ENCODE measurements at places on chromosomes 5 and 9. TPM values are rescaled to one million over a fixed set of nuclear protein-coding genes. Genes with fewer than 3 reads are reported as not detected.

PCDHB7 gene
- 2.4 TPM for total RNA-seq

- no peak for DNase-seq
Observed at GRCh38 chr9:69155341-69156030, 18.6 kb upstream of the TJP2 start.

DNA sequence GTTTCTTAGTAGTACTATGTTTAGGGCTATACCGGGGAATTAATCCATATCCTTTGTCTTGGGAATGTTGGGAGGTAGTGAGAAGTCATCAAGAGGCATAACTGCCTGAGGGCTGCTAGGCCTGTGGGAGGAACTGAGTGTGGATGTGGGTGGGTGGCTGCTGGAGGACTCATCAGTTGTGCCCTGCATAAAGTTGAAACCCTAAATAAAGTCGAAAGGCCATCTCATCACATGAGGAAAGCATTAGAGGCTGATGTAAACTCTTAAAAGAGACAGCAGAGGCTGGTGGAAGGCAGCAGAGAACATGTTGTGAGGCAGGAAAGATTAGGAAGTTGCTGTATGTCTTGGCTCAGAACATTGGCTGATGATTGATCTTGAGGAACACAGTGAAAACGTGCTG is 143.8 kb downstream of the MAST4 start:
- no peak for DNase-seq

GRCh38 chr9:20236676-20237075 is 385.6 kb downstream of the MLLT3 start:
- DNase-seq: peak; percentile 44

DNA sequence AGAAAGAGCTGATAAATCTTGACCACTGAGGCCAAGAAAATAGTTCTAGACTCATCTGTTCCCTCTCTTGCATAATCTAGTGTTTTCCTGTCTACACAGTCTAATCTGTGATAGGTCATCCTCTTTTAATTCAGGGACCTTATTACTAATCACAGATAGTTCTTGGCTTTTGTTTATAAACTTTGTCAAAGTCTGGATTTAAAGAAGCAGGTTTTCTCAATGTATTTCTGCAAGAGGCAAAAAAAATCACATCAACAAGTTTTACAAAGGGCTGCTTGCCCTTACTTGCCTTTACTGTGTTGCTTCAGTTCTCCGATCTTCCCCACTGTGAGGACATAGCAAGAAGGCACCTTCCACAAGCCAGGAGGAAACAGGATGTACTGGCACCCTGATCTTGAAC is 43.9 kb upstream of the MTAP start:
- no peak for DNase-seq

PDZD2 gene
- total RNA-seq: 7.8 TPM

GRCh38 chr9:69622676-69623075 is 49.5 kb downstream of the APBA1 start:
- no peak for DNase-seq

DNA sequence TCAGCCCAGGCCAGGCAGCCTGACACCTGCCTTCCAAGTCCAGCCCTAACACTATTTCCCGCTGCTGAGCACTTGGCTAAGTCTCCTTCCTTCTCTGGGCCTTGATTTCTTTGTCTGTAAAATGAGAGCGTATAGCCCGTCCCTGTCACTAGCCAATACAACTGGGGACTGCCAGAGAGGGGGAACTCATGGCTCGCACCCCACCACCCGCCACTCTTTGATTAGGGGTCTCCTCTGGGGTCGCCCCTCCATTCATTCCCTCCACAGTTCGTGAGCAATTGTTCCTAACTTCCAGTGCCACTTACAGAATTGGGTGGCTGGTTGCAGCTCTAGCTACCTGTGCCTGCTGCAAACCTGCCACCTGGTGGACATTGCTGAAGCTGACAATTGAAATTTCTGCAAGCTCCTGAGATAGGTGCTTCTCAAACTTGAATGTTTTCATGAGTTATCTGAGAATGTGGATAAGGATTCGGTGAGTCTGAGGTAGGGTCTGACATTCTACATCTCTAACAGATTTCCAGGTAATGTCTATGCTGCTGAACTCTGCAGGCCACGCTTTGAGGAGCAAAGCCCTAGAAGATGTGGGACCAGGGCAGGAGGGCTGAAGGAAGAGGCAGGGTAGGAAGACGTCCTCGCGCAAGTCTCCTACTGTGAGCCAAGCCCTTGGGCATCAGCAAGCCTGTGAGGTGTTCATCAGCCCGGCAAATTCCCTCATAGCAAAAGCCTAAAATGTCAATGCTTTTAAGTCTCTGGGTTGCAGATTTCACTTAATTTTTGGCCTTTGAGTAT is 13.3 kb upstream of the RECK start:
- DNase-seq: peak; percentile 74

TAS2R1 gene
- not detected for total RNA-seq

DNA sequence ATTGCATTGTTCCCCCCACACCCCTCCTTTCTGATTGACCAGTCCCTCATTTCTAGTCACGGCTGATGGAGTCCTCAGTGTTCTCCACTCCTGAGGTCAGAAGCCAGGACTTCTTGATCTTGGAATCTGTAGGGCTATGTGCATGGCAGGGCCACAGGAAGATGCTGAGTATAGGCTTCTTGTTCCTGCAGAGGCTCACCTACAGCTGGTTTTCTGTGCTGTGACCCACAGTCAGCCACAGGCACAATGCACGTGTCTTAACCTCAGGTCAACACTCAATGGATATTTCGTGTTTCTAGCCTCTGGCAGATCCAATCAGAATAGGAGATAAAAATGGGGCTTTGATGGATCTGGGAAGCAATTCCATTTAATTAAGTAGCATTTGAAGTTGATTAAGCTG is 14.3 kb upstream of the CXCL14 start:
- DNase-seq: no peak

DNA sequence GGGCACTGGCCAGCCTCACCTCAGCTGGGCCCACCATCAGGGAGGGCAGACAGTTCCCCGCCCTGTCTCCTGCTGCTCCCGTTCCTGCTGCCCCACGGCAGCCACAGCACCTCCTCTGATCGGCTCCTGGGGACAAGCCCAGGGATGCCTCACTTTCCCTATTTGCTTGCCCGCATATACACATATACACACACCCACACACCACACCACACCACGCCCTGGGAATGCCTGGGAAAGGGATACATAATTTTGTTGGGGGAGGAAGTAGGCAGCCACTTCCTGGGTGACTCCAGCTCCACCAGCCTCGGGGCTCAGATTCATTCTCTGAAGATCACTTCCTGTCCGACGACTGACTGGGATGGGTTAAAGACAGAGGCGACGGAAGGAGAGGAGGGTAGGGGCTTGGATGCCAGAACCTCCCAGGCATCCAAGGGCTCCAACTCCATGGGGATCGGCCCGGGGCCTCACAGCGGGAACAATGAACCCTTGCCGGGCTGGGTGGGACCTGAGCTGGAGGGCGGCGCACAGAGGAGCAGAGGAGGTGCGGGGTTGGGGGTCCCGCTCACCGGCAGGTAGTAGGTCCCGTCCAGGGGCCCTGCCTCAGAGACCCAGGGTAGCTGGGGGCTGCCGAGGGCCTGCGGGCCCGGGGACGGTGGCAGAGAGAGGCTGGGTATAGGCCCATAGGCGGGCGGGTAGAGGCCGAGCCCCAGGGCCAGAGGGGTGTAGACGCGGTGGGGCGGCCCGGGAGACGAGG is 2.0 kb upstream of the MZB1 start:
- DNase-seq: no peak

KIF27 gene
- total RNA-seq: 10.7 TPM

PCDHB16 gene
- total RNA-seq: 3.4 TPM

DNA sequence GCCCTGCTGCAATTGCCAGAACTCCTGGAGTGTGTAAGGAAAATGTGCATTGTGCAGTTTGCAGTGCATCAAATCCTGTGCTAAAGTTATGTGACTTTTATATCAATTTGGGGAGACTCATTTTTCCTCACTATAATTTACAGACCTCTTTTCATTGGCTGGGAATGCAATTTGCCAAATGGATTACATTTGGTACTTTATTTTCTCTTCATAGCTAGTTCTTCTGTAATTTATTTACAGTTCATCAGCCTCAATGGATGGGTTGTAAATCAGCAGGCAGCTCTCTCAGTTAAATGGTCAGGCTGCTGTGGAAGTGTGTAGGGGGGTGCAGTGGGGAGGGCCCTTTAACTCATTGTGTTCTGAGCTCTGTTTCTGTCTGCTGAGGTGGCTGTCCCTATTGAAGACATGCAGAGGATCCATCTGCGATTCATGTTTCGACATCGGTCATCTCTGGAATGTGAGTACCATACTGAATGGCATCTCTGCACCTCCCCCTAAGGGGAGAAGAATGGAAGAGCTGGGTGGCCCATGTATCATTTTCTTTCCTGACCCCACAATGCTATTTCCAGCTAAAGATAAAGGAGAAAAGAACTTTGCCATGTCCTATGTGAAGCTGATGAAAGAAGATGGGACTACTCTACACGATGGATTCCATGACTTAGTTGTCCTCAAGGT is 74.6 kb downstream of the DOCK2 start:
- DNase-seq: no peak

DNA sequence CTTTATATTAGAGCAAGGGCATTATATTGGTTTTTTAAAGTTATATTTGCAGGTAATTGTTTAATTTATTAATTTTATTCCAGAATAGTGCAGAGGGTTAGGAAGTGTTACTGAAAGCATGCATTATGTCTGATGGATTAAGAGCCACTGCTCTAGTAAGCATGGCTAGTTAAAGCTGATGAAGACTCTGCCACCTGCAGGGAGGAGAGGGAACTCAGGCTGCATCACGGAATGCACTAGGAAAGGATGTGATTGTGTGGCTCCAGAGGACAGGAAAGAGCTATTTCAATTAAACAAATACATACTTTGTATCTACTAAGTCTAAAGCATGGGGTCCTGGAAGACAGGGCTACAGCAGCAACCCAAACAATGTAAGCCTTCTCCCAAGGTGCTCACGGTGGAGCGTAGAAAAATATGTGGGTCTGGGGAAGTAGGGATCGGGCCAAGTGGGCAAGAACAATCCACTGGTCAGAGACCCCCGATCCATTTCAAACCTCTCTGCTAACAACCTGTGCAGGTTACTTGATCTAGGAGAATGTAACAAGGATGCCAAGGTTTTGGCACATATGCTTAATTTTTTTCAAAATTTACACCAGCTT is 15.3 kb upstream of the GRXCR2 start:
- no peak for DNase-seq

DNA sequence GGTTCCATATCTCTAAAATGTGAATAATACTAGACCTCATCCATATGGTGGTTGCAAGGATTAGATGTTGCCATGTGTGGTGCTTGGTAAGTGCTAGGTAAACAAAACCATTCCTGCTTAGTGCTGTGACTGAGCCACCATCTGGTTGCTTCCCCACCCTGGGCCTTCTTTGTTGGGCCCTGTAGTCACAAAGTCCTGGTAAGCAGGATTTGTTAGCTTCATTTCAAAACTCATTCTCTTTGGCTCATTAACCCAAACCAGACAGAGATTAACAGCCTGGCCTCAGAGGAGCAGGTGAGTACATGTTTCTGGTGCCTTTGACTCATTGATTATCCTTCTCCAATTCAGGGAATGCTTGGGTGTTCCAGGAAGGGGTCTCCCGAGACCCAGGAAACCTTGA is 240.2 kb downstream of the ARHGAP26 start:
- no peak for DNase-seq

- DNase-seq: no peak
Observed at GRCh38 chr5:149745-150485, 41.4 kb upstream of the LRRC14B start.

- DNase-seq: peak; percentile 44
Observed at GRCh38 chr9:108743901-108744371, 111.8 kb downstream of the ACTL7B start.

ENTREP1 gene
- total RNA-seq: 14.6 TPM

GRCh38 chr5:125837866-125838265 is 585.3 kb upstream of the GRAMD2B start:
- no peak for DNase-seq

DNA sequence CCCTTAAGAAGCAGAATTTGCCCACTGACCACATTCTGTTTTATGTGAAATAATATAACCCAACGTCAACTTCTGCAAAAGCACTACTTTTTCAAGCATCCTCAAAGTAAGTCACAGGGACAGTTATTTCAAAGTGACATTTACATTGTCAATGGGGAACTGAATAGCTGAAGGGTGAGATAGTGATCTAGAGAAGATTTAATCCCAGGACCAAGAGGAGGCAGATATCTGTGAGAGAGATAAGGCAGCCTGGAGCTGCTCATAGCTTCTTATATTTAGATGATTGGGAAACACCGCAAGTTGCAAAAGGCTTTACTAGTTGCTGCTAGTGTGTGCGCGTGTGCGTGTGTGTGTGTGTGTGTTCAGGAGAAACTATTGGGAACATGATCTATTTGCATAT is 210.4 kb upstream of the RFX3 start:
- no peak for DNase-seq

GRCh38 chr5:109692852-109693251 is 3.1 kb downstream of the MAN2A1 start:
- DNase-seq: no peak

- DNase-seq: no peak
Observed at GRCh38 chr5:102778478-102778877, 23.4 kb downstream of the PAM start.

DNA sequence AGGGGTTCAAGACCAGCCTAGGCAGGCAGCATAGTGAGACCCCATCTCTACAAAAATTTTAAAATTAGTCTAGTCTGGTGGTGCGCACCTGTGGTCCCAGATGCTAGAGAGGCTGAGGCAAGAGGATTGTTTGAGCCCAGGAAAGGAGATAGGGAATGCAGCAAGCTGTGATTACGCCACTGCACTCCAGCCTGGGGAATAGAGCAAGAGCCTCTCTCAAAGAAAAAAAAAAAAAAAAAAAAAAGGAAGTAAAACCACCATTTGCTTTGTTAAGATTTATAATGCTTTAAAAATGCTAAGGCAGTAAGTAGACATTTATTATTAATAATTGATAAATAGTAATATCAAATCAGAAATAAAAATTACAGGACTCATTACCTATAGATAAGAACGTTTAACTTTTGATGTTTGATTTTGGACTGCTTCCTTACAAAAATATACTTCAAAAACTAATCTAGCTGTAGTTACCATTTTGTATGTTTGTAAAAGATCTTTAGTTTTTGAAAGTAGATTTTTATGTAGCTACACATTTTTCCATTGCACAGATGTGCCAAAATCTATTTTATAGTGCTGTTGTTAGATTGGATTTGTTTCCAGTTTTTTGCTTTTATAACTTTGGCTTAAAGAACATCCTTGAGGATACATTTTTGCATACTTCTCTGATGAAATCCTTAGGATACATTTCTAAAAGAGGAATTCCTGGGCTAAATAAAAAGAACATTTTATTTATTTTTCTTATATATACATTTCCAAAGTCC is 86.4 kb downstream of the INIP start:
- no peak for DNase-seq

SVEP1 gene
- total RNA-seq: 19.7 TPM

DNA sequence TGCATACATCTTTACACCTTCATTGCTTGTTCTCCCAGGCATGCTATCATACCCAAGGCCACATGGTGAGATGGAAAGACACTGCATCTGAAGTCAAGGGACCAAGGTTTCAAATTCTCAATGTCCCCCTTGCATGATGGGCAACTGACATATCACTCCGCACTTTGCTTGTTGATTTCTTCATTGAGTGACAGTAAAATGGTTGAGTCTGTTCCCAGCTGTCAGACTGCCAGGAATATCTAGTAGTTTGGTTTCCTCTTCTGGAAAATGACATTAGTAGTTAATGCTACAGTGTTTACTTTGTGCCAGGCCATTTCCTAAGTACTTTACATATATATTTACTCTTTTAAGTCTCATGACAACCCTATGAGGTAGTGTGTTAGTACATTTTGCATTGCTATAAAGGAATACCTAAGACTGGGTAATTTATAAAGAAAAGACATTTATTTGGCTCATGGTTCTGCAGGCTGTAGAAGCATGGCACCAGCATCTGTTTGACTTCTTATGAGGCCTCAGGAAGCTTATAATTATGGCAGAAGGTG is 114.4 kb downstream of the PCSK1 start:
- no peak for DNase-seq

GRCh38 chr5:77958642-77959330 is 182.6 kb upstream of the TBCA start:
- DNase-seq: no peak

All from ureter (tissue), 1 donor.